Stimulated activated CD4-positive, alpha-beta T cell treated with anti-CD3 and anti-CD28 coated beads, Interleukin-1b, Interleukin-23, amount 100 ng/mL, for 1 hour (primary cell): ENCODE measurements at places on chromosomes 11 and 22.

DNA sequence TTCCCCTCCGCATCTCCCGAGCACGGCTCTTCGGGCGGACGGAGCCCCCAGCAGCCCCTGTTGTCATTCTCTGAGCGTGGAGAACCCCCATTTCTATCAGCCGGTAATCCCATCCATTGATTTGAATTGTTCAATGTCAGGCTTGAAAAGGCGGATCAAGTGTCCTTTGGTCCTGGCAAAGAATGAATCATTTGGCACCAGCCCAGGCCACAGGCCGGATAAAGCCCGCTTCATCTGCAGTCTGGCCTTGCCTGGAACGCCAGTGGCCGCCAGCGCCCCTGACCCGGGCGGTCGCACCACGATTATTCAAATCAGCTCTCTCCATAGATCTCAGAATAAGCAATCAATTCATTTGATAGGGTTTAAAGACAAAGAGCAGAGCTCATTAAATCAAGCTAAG is 188.9 kb downstream of the BRD1 start:
- DNase-seq: no peak

- no peak for DNase-seq
Observed at GRCh38 chr11:123196060-123196714, 1.1 kb upstream of the CLMP start.

DNA sequence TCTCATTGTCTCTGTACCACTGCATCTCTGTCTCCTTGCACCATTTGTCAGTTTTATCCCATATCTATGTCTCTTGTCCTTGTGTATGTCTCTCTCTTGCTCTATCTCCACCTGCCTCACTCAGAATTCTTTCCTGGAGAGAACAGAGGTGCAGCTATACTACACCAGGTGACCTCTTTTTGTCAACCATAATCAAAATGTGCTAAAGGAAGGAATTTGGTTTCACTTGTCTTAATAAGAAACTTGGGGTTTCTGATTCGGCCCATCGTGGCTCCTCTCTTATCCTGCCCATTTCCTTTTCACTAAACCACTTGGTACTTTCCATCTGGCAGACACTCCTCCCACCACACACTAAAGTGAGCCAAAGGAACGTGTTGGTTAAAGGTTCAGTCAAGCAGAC is 2.0 kb upstream of the C11orf42 start:
- no peak for DNase-seq

- no peak for DNase-seq
Observed at GRCh38 chr11:96294289-96294688, 48.7 kb downstream of the MAML2 start.

DNA sequence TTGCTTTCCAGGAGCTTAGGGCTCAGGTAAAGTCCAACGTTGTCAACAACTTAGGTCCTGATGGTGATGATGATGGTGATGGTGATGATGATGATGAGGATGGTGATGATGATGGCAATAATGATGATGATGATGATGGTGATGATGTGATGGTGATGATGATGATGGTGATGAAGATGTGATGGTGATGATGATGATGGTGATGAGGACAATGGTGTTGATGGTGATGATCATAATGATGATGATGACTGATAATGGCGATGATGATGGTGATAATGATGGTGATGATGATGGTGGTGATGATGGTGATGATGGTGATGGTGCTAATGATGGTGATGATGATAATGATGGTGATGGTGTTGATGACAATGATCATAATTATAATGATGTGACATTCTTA is 750.2 kb downstream of the TBC1D22A start:
- DNase-seq: no peak

- no peak for DNase-seq
Observed at GRCh38 chr22:21447694-21448402, 19.3 kb upstream of the TMEM191C start.

DNA sequence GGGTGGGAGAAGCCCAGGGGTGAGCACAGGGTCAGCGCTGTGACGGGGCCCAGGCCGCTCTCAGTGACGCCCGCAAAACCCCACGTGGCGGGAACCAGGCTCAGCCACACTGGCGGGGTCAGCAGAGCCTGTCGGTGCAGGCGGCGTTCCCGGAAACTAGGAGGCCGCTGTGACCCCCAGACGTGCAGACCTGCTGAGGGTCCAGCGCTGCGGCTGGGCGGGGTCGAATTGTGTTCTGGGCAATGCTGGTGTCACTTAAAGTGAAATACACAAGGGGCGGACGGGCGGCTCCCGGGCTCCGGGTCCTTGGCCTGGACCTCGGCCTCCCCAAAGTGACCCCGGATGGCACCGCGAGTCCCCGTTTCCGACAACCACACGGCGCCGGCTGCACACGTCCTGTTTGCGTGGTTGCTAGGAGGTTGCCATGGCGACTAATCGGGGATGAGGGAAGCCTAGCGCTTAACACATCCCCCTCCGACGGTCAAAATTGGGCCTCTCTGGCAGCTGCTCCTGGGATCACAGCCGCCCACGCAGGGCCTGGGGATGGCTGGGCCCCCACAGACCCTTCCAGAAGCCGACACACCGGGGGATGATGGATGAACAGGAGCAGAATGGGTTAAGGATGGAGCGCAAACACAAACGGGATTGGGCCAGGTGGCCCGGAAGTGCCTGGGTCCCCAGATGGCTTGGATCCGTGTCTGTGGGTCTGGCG is 81.7 kb upstream of the PRR5 start:
- peak; percentile 20 for DNase-seq

GRCh38 chr22:23909296-23909898 is 15.2 kb downstream of the MIF start:
- no peak for DNase-seq

- no peak for DNase-seq
Observed at GRCh38 chr11:8601376-8602133, 7.5 kb upstream of the STK33 start.

DNA sequence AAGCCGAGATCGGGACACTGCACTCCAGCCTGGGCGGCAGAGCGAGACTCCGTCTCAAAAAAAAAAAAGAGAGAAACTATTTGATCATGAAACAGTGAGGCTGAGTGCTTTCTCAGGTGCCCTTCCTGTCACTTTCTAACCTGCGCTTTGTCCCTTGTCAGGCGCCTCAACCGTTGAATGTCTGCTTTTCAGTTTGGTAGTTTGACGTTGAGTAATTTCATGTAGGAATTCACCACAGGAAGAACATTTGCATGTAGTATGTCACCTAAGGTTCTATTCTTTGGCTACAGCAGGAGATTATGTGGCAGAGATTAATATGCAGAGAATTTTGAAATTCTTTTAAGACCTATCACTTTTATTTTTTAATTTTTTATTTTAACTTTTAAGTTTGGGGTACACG is 57.2 kb downstream of the PPFIA1 start:
- no peak for DNase-seq

- DNase-seq: no peak
Observed at GRCh38 chr11:79314906-79315689, 125.7 kb downstream of the TENM4 start.

GRCh38 chr11:85123752-85124231 is 503.4 kb downstream of the DLG2 start:
- DNase-seq: no peak

DNA sequence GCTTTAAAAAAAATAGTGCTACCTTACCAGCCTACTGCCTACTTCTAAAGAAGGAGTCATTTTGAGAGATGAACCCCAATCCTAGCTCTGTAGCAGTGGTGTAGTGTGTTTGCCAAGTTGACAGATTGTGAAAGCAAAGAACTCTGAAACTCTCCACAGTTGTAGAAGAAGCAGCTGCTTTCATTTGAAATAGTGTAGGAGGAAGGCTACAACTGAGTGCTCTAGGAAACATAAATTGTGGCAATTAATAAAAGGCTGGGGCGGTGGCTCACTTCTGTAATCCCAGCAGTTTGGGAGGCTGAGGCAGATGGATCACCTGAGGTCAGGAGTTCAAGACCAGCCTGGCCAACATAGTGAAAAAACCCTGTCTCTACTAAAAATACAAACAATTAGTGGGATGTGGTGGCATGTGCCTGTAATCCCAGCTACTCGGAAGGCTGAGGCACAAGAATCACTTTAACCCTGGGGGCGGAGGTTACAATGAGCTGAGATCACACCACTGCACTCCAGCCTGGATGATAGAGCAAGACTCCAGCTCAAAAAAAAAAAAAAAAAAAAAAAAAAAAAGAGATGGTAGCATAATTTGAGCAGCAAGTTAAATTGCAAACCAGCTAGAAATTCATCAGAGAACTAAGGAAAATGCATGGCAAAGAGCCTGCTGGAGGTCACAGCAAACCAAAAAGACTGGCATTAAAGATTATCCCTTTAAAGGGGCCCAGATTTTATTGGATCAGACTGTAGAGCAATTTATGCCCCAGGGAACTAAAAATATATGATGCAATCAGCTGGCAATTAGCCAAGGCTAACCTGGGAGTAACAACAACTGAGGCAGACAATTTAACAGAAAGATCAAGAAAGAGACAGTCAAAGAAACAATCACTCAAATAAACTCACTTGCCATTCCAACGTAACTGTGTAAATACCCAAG is 112.6 kb downstream of the LUZP2 start:
- no peak for DNase-seq
